CD4-positive, alpha-beta T cell treated with Interleukin-4 for 1 hour (primary cell): ENCODE measurements at places on chromosomes 7 and 10.
A peak's percentile ranks its signal among the peaks of the same experiment; 100 is the strongest.

- no peak for DNase-seq
Observed at GRCh38 chr10:126268013-126268920, 120.0 kb downstream of the ADAM12 start.

DNA sequence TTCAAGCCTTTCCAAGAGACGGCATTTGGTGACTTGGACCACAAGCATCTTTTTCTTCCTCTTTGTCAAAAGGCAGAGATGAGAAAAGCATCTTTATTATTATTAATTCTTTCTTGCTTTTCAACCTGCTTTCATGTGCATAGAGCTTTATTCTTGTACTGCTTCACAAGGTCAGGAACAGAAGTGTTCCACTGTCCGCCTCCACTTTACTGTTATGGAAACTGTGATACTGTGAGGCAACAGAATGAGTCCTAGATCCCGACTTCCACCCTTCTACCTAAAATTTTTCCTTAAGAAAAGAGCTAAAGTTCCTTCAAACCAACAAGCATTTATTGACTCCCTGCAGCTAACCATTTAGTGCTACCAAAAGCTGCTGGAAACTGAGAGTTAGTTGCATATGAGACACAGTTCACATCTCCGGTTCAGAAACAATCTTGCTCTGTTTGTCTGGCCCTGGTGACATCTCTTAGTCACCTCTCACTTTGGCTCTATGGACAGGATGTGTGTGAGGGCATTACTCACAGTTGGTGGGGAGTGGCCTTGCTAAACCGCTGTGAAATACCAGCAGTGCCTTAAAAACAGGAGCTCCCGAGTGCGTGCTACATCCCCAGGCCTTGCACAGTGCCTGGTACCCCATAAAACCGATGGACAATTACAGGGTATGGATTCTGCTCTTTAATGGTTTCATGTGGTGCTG is 77.1 kb upstream of the TRIL start:
- peak; percentile 19 for DNase-seq

DNA sequence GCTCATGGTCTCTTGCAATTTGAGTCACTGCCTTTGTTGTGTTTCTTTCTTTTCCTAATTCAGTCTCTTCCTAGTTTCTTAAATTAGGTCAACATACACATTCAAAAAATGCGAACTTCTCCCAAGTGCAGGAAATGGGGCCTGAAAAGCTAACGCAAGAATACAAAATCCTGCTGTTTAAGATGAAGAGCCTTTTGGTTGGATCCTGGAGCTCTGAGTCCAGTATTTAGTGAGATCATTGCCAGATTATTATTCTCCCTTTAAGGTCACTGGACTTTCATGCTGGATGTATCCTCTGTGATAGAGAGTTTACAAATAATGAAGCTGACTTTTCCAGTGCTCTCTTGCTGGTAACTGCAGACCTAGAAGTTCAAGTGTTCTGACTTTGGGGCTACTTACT is 401.9 kb upstream of the MKI67 start:
- DNase-seq, result no peak

DNA sequence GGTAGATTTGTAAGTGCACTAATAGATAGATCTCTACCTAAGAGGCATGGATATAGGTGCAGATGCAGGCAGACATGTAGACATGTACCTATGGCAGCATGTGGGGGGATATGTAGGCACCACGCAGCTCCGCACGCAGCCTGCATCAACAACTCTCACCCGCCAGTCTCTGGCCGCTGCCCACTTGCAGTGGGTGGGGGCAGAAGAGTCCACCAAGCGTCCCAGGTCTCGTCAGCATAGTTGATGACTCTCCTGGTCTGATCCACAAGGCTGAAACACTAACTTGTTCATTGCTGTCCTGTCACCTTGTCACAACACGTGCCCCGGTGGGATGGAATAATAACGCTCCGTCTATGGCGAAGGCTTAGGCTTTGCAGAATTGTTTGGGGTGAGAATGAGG is 252.0 kb downstream of the ADARB2 start:
- DNase-seq, result no peak

DNA sequence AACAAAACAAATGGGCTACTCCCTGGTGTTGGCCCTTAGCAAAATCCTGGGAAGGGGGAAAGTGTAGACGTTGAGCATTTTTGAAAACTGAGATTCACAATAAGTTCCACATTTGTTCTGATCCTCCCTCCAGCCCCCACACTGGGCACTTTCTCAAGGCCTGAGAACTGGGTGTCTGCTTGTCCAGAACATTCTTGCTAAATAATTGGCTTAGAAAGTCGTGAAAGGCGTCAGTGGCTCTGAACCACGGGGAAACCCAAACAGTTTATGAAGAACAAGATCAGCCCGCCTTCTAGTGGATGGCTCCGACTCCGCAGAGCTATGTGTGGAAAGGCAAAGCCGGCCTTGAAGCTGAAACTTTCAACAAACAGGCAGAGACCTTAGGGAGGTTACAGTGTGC is 370.1 kb downstream of the PRPF18 start:
- no peak for DNase-seq

- peak; percentile 46 for DNase-seq
Observed at GRCh38 chr10:133453516-133454203, at the start of gene SCART1. Gene SCART1, plus strand, starts transcription at chr10:133453945. Its CDS starts 53 bp downstream, at chr10:133453998.

- DNase-seq, result no peak
Observed at GRCh38 chr7:13541326-13541725, 448.1 kb downstream of the ETV1 start.
